ENCODE measurements at places on chromosomes 5 and 9. TPM values are rescaled to one million over a fixed set of nuclear protein-coding genes. Genes with fewer than 3 reads are reported as not detected.
A peak's percentile ranks its signal among the peaks of the same experiment; 100 is the strongest.

The TMEM252 gene
- total RNA-seq = not detected

The PCDHGA11 gene
- not detected for total RNA-seq

The SLCO6A1 gene
- total RNA-seq = not detected

The RCL1 gene
- total RNA-seq = 28.6 TPM

DNA sequence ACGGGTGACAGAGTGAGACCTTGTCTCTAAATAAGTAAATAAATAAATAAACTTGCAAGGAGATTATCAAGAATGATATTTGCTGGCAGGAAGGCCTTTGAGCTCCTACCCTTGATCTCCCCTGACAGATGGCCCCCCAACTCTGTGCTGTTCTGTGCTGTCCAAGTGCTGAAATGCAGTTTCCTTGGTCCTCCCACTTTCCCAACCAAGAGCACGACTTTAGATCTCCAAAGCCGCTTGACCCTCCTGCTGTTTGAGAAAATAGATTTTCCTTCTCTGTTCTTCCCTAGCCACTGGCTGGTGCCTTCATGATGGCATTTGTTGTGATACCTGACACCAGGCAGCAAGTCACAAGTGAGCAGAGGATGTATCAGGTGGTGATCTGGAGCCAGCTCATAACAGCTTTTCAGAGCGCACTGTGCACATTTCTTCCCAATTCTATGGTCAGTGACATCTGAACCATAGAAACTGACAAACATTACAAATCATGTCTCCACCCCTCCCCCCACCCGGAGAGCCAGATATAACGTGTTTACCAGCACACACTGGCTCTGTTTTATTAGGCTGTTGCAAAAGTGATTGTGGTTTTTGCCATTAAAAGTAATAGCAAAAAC is 80.0 kb upstream of the PUM3 start:
- H3K4me1 ChIP-seq = no peaks in the 10 kb centered on the region
- no peaks in the 10 kb centered on the region for H3K36me3 ChIP-seq
- no peak overlapping the region for H3K27ac ChIP-seq
- H3K27me3 ChIP-seq = peaks cover 11% of the 10 kb centered on the region

- H3K4me3 ChIP-seq = no peak overlapping the region
- no peaks in the 10 kb centered on the region for H3K36me3 ChIP-seq
- H3K27me3 ChIP-seq = peaks cover 2% of the 10 kb centered on the region
- no peak for DNase-seq
- no peak overlapping the region for H3K27ac ChIP-seq
Observed at GRCh38 chr5:180172447-180173197, 36.4 kb downstream of the RASGEF1C start.

GRCh38 chr5:59554501-59554900 is 339.0 kb downstream of the PDE4D start:
- DNase-seq = no peak
- H3K27ac ChIP-seq = no peak overlapping the region
- H3K27me3 ChIP-seq = no peaks in the 10 kb centered on the region
- H3K4me3 ChIP-seq = no peak overlapping the region
- H3K4me1 ChIP-seq = no peaks in the 10 kb centered on the region
- H3K36me3 ChIP-seq = no peaks in the 10 kb centered on the region

GRCh38 chr9:118326326-118326725 is 622.1 kb downstream of the TLR4 start:
- no peak overlapping the region for H3K4me3 ChIP-seq
- no peaks in the 10 kb centered on the region for H3K27me3 ChIP-seq
- H3K4me1 ChIP-seq = no peaks in the 10 kb centered on the region
- no peak overlapping the region for H3K27ac ChIP-seq
- DNase-seq = no peak

GRCh38 chr9:35682520-35683315 is 7.0 kb downstream of the TPM2 start:
- no peaks in the 10 kb centered on the region for H3K36me3 ChIP-seq
- H3K4me3 ChIP-seq = no peak overlapping the region
- H3K27me3 ChIP-seq = no peaks in the 10 kb centered on the region
- no peak for DNase-seq

DNA sequence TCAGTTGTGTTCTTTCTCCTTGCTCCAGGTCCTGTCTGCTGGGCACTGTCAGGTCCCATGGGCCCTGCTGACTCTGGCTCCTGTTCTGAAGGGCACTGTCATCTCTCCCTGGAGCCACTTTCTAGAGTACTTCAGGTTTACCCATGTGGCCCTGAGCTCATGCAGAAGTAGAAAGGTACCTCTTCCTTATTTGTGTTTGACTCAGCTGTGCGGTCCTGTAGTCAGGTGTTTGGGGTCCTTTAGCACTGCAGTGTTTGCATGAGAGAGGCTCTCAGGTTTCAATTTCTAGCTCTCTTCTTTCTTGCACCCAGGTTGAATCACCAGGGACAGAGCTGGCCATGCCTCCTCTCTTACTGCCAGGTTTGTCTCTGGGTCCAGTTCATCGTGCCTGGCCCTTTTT is 71.5 kb downstream of the HSPA4 start:
- no peaks in the 10 kb centered on the region for H3K27me3 ChIP-seq
- H3K27ac ChIP-seq = no peak overlapping the region
- DNase-seq = no peak
- H3K4me1 ChIP-seq = no peaks in the 10 kb centered on the region

GRCh38 chr9:132892400-132892799 is 13.7 kb downstream of the SPACA9 start:
- H3K27me3 ChIP-seq = no peaks in the 10 kb centered on the region
- no peak for DNase-seq
- no peak overlapping the region for H3K27ac ChIP-seq
- H3K4me1 ChIP-seq = no peaks in the 10 kb centered on the region
- no peak overlapping the region for H3K4me3 ChIP-seq

GRCh38 chr9:24698881-24699518 is 153.3 kb upstream of the IZUMO3 start:
- H3K4me3 ChIP-seq = no peak overlapping the region
- no peak overlapping the region for H3K27ac ChIP-seq
- no peaks in the 10 kb centered on the region for H3K4me1 ChIP-seq
- H3K36me3 ChIP-seq = no peaks in the 10 kb centered on the region

DNA sequence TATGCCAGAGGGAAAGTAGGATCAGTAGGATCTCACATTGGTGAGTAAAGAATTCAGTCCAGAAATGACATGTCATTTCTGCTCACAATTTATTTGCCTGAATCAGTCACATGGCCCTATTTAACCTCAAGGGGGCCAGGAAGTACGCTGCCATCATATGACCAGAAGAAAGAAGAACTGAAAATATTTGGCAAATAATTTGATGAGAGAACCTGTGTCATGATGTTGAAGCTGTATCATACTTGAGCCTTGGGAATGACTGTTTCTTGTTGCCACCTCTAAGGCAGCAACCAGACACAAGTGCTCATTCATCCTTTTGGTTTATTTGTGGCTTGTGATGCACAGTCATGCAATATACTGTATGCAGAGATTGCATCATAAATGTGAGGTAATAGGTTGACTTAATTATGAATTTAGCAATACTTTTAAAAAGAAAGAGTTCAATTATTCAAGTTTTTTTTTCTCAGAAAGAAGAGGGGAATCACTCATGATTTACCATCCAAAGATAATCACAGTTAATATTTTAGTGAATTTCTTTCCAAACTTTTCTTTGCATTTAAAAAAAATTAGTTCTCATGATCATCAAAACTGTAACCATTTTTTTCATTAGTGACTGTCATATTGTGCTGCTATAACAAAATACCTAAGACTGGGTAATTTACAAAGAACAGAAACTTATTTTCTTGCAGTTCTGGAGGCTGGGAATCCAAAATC is 8.2 kb upstream of the ZFYVE16 start:
- no peak overlapping the region for H3K27ac ChIP-seq
- no peaks in the 10 kb centered on the region for H3K36me3 ChIP-seq
- H3K27me3 ChIP-seq = peaks cover 8% of the 10 kb centered on the region
- H3K4me3 ChIP-seq = no peak overlapping the region

- peaks cover 3% of the 10 kb centered on the region for H3K27me3 ChIP-seq
- no peak overlapping the region for H3K4me3 ChIP-seq
- no peaks in the 10 kb centered on the region for H3K36me3 ChIP-seq
Observed at GRCh38 chr9:757246-757881, 84.1 kb upstream of the DMRT1 start.

- peak overlapping the region; percentile 72 for H3K4me3 ChIP-seq
- H3K27me3 ChIP-seq = peaks cover 43% of the 10 kb centered on the region
- no peaks in the 10 kb centered on the region for H3K36me3 ChIP-seq
- H3K4me1 ChIP-seq = peaks cover 18% of the 10 kb centered on the region
- DNase-seq = no peak
- no peak overlapping the region for H3K27ac ChIP-seq
Observed at GRCh38 chr9:4490705-4491625, 697 bp downstream of the SLC1A1 start.

DNA sequence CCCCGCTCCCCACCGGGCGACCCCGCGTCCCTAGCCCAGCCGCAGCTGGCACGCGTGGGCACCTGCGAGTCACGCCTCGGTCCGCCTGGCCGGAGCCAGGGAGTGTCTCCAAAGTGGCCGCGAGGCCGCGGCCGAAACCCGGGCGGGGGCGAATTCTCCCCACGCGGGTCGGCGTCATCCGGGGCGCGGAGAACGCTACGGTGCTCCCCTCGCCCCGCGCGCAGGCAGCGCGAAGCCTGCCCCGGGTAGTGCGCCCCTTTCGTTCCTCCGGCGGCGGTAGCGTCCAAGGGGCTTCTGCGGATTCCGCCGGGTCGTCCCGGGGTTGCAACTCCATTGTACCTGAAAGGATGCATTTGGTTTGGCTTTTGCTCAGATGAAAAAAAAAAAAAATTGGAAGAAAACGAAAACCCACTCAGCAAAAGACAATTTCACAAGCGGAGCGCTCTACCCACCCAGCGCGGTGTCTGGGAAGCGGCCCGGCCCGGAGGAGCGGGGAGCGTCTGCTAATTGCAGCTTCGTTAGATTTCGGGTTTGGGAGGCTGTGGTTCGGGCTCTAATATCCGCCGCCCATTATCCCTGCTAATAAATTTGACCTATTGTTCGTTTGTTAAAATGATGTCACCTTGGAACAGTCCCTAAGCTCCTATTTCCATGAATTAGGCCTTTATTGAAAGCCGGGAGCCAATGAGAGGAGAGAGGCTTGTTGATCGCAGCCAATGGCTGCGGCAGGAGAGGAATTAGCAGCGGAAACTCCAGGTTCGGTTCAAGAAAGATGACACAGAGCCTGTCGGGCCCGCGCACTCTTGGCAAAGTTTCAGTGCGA is at the start of gene TLX3:
TSS of gene TLX3 (plus strand) at position 796 of the 823 bp plus-strand sequence. CDS start 118 bp downstream, outside the sequence.
- H3K27me3 ChIP-seq = peaks cover 71% of the 10 kb centered on the region
- H3K4me1 ChIP-seq = peaks cover 16% of the 10 kb centered on the region
- H3K4me3 ChIP-seq = no peak within 1 kb of the TSS

DNA sequence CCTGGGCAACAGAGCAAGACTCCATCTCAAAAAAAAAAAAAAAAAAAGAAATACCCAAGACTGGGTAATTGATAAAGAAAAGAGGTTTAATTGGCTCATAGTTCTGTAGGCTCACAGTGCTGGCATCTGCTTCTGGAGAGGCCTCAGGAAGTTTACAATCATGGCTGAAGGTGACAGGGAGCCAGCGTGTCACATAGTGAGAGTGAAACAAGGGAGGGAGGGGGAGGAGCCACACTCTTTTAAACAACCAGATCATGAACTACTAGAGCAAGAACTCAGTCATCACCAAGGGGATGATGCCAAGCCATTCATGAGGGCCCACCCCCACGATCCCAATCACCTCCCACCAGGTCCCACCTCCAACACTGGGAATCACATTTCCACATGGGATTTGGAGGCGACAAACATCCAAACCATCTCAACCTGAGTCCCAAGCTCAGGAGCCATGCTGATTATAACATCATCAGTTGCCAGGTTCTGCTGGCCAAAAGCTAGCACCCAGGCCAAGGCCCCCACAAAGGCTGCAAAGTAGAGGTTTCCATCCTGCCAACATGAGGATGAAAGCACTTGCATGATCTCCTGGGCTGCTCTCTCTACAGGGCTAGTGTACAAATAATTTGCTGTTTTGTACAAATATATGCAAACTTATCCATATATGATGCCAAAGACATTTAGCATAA is 15.3 kb downstream of the DENND1A start:
- no peak overlapping the region for H3K27ac ChIP-seq
- H3K27me3 ChIP-seq = no peaks in the 10 kb centered on the region
- peak; percentile 47 for DNase-seq
- no peak overlapping the region for H3K4me3 ChIP-seq
- peaks cover 7% of the 10 kb centered on the region for H3K4me1 ChIP-seq

- H3K4me3 ChIP-seq = no peak overlapping the region
- DNase-seq = no peak
- no peaks in the 10 kb centered on the region for H3K4me1 ChIP-seq
- H3K36me3 ChIP-seq = no peaks in the 10 kb centered on the region
- no peak overlapping the region for H3K27ac ChIP-seq
Observed at GRCh38 chr9:87663556-87663955, 62.4 kb upstream of the CTSL start.

Data from activated CD8-positive, alpha-beta T cell treated with anti-CD3 and anti-CD28 coated beads for 36 hours (primary cell).